ENCODE measurements at places on chromosomes 4 and X.

- DNase-seq: no peak
Observed at GRCh38 chr4:122612540-122612939, 8.3 kb downstream of the IL21 start.

DNA sequence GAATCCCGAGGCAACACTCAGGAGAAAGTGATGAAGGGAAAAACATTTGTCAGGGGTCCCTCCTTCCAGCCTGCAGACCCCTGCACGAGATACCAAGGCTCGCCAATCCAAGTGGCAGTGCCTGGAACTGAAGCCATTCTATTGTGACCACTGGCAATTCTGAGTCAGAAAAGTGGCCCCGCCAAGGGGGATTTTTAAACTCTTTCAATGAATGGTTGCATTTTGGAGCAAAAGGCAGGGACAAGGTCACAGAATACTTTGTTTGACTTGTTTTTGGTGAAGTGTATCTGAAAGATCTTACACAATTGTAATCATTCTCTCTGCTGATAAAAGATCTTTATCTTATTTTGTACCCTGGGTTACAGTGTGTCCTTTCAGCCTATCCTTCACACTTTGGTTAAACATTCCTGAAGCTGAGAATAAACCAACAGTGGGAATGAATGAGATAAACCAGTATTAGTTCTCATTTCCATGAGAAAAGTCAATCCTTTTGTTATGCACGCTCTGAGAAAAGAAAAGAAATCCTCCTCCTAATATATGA is 115.9 kb upstream of the PDLIM3 start:
- DNase-seq: no peak

DNA sequence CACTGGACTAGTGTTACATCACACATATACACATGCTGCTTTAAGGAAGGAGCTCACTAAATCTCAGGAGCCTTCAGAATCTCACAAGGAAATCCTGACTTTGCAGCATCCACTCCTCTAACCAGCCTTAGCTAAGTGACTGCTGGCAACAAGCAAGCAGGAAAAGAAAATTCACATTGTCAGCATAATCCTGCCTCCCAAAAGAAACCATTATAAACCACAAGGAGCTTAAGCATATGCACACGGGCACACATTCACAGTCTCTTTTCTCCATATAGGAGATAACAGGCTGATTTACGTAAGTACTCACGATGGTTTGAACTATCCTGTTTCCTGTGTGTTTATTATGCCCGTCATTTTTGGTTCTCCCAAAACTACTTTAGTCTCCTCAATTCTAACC is 136.3 kb downstream of the TMEM144 start:
- DNase-seq: no peak

DNA sequence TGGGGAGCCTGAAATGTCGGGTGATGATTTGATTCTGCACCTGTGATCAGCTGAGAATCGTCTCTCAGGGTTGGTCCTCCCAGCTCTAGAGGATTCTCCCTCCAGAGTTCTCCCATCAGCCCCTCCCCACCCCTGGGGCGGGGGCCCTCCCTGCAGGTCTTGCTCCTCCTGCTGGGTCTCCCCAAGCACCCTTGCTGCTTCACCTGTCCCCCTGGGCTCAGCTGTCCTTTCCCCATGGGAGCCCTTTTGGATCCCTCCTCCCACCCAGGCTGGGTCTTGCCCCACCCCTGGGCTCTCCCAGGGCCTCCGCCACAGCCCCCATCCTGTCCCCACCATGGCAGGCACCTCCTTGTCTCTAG is 22.2 kb downstream of the PSAPL1 start:
- DNase-seq: no peak

- no peak for DNase-seq
Observed at GRCh38 chrX:154714925-154715324, 36.0 kb downstream of the GAB3 start.

DNA sequence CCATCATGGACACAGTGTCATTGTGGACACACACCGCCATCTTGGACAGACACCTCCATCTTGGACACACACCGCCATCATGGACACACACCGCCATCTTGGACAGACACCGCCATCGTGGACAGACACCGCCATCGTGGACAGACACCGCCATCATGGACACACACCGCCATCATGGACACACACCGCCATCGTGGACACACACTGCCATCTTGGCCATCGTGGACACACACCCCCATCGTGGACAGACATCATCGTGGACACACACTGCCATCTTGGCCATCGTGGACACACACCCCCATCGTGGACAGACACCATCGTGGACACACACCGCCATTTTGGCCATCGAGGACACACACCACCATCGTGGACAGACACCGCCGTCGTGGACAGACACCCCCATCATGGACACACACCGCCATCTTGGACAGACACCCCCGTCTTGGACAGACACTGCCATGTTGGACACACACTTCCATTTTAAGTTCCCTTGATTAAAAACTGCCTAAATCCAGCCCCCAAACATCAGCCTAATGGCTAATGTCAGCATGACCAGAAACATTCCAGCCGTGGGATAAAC is 9.1 kb downstream of the ASMTL start:
- no peak for DNase-seq

GRCh38 chr4:1807332-1807777 is 14.3 kb downstream of the FGFR3 start:
- no peak for DNase-seq

DNA sequence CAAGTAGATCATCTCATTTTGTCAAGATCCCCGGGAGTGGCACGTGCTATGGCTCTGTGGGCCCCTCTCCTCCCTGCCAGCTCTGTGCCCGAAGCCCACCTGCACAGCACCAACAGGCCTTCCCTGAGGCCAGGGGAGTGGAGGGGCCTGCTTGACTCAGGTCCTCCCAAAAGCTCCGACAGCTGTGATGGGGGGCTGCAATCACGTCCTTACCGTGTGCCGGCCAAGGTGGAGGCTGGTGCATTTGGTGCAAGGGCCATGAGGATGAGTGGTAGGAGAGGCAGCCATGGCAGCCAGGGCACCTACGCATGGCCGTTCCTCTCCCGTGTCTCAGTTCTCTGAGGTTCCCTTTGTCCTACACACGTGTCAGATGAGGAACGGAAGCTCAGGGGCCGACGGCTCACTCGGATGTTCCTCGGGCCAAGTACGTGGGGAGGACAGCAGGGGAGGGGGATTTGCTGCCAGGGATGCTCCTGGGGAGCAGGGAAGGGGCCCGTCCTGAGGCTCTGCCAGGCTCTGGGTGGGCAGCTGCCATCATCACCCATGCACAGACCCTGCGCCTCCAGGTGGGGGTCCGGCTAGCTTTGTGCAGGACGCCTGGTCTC is 95.8 kb downstream of the HMX1 start:
- no peak for DNase-seq

GRCh38 chr4:150619042-150619441 is 37.1 kb downstream of the MAB21L2 start:
- no peak for DNase-seq

DNA sequence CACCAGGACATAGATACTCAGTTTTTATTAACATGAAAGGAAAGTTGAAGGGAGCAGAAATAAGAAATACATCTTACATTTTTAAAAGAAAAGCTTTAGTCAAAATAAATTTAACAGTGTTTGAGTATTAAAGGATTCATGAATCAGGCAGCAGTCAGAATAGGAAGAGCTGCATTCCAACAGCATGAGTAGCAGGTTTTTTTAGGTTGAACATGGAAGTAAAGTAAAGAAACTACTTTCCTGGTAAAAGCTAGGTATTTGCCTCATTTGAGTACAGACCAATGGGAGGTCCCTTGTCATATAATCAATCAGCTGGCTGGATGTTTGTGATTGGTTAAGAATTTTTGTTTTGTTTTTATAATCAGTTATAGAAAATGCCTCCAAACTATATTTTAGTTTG is 645.9 kb upstream of the INTU start:
- no peak for DNase-seq

DNA sequence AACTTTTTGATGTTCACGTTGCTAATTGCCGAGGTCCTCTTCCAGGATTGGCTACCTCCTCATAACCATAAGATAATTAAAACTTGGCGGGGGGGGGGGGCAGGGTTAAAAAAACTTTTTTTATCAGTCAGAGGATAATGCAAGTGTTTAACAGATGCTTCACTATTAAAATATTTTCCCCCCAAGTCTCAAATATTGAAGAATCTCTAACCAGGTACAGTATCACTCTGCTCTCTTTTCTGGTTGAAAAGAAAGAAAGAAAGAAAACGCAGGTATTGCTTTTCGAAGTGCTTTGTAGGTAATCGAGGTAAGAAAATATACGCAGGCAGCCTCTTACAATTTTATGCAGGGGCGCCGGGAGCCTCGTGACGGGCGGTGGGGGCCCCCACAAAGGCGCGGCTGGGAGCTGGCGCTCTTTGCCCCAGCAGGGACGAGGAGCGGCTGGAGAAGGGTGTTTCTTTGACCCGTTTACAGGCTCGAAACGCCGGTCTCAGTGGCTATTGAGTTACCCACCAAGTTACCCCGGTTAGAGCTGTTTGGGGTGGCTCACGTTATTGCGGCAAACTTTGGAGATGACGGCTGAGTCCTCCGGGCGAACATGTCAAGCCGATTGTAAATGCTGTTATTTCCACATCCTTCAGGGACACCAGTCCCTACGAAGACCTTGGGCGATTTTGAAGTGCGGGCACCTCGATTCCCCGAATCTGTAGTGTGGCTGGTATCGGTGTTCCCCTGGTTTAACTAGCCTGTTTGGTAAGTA is 477 bp upstream of the HAND2 start:
- DNase-seq: no peak

- no peak for DNase-seq
Observed at GRCh38 chr4:134888156-134888555, 686.6 kb upstream of the PABPC4L start.

DNA sequence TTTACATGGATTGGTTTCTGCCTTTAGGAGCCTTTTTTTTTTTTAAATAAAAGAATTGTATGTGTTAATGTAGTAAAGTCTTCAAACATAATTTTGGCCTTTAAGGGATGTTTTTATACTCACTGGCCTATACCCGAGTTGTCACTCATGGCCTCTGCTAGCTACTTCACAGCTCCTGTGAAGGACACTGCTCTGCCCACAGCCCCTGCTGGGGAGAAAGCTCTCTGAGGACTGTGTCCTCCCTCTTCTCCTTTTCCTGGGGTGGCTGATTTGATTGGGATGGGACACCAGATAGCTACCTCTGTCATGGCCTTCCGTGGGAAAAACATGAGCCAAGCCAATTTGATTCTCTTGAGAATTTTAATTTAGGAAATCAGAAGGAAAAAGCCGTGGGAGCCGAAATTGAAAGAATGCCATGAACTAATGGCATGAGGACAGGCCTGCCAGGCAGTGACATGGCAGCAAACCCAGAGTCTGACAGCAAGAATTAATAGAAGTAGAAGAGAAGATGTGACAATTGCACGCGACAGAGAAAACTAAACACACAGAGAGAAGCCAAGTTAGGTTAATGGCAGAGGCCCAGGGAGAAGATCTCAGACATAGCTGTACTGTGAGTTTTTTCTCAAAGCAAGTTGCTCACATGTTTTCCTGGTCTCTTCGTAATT is 81.4 kb downstream of the ARHGAP10 start:
- DNase-seq: no peak

Data from stimulated activated CD8-positive, alpha-beta memory T cell treated with anti-CD3 and anti-CD28 coated beads, Interleukin-7, amount 100 ng/mL, for 48 hours (primary cell).